ENCODE measurements at places on chromosomes 7 and 10.

DNA sequence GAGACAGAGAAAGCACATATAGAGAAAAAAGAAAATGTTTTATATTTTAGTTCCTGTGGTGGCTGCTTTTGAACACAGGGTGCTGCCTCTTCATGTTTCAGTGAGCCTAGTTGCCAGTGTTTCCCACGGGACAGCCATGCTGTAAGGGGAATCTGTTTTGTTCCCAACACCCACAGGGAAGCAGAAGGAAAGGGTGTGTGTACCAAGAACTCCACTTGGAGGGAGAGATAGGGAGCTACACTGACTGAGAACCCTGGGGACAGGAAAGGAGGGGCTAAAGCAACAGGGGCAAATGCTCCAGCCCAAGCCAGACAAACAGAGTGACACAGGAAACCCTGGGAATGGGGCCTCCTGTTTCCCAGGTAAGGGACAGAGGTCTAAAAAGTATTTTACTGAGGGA, 40.2 kb downstream of the FRMPD2 start:
- no peak for DNase-seq

GRCh38 chr7:2157473-2158279, 75.1 kb downstream of the MAD1L1 start:
- DNase-seq = no peak

- no peak for DNase-seq
Observed at GRCh38 chr10:92640107-92640506, 47.2 kb downstream of the KIF11 start.

DNA sequence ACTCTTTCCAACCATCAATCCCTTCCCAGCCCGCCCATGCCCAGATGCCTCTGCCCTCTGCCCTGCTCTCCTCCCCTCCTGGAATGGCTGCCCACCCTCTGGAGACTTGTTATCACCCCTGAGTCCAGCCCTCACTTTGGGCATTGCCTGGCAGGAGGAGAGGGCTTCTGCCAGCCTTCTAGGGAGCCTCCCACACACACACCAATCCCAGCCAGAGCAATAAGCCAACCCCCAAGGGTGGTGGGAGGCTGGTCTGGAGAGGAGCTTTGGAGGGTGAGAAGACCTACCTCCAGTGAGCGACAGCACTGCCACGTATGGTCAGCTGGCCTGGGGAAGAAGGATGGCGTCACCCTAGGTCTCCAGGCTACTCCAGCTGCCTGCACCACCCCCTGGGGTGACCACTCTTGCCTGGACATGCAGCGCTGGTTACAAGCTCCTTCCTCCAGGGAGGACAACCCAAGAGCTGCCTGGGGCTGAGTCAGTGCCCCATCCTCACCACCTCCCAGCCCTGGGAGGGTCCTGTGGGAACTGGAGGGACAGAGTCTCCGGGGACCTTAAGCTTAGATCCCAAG, 8.4 kb downstream of the C10orf105 start:
- DNase-seq = no peak

DNA sequence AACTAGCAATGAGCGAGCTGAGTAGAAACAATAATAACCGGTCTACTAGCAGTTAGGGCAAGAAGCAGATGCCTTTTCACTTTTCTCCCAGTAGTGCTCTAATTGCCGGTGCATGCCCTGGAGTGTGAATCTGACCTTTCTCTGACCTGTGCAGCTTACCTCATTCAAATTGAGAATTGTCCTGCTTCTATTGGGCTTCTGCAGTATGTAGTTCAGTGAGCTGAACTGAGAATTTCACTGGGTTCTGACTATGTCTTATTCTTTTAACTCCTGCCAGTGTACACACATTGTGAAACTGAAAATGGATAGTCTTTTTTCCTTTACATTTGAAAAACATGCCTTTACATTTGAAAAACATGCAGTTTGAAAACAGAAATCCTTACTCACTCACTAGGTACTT, 157.9 kb upstream of the GRM3 start:
- no peak for DNase-seq

- no peak for DNase-seq
Observed at GRCh38 chr10:99536338-99537085, 3.8 kb downstream of the NKX2-3 start.

GRCh38 chr10:115921795-115922194, 351.2 kb downstream of the GFRA1 start:
- no peak for DNase-seq

- DNase-seq = no peak
Observed at GRCh38 chr7:134504660-134505164, 22.7 kb upstream of the AKR1B10 start.

GRCh38 chr7:51234139-51234538, 82.5 kb downstream of the COBL start:
- DNase-seq = no peak

DNA sequence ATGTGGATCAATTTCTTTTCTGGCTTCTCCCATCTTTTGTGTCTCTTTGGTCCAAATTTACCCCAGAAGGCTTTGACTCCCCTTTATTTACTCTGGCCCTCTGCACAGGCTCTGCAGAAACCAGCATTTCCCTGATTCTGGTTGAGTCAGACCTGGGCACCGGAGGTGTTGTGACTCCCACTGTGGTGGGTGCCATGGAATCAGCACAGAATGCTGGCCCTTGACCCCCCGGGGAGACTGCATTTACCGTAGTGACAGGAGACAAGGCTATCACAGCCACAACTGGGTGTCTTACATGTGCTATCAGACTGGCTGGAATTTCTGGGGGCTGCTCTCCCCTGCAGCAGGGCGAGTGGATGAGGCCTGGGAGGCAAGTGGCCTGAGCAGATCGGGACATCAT, 37.6 kb downstream of the PLXDC2 start:
- no peak for DNase-seq

DNA sequence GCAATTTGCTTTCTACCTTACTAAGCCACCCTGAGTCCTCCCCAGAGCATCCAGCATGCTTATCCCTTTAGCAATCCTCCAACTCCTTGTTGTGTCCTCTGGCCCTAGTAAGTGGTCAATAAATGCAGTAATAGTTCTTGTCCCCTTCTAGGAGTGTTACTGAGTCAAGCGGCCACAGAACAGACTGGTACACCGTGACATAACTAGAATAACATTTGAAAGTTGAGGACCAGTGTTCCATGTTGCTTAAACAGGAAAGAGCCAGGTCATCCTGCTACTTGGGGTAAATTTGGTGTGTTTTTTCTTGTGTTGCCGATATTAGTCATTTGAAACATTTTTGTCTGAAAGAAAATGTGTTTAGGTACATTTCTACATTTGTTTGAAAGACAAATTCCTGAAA, 4.8 kb upstream of the CDK6 start:
- no peak for DNase-seq

DNA sequence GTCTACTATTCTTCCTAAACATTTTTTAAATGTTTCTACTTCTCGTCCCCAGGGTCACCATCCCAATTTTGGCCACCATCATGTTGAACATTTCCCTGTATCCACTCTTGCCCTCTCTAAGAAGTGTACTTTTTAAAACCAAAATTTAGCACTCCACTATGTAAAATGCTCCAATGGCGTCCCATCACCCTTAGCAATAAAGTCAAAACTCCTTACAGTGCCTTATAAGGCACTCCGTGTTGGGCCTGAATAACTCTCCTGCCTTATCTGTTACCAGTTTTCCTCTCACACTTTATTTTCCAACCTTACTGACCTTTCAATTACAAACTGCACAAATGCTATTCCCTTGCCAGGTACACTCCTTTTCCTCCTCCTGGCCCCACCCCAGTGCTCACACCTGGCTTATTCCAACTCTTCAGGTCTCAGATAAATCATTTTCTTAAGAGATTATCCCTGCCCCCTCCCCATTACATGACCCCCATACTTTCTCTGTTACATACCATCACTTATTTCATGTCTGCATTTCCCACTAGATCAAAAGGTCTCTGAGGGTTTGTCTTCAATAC, 1.3 kb downstream of the TMEM168 start:
- no peak for DNase-seq

GRCh38 chr7:139018910-139019309, 16.9 kb downstream of the ZC3HAV1L start:
- DNase-seq = no peak

DNA sequence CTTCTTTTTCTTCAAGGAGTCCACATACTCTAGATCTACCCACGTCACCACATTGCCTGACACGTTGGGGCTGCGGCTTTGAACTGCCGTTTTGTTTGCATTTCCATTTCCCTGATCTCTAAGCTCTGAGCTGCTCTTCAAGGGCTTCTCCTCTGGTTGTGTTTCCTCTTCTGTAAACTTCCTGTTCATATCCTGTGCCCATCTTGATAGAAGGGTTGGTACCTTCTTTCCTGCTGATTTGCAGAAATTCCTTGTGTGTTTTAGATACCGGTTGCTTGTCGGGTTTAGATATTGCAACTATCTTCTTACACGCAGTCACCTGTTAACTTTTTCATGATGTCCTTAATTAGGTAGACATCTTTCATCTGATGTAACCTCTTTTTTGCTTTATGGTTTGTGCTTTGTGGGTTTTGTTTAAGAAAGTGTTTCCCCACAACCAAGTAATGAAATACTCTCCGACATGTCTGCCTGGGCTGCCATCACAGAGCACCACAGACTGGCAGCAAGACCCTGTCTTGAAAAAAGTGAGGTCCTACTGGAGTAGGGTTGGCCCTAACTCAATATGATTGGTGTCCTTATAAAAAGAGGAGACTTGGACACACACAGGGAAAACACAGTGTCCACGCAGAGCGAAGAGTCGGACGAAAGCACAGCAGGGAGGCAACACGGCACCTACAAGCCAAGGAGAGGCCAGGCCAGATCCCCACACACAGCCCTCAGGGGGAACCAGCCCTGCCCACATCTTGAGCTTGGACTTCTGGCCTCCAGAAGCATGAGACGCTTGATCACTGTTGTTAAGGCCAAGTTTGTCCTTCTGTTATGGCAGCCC, 99.1 kb upstream of the PDGFA start:
- no peak for DNase-seq

GRCh38 chr7:128420773-128421172, 11.0 kb upstream of the IMPDH1 start:
- no peak for DNase-seq

DNA sequence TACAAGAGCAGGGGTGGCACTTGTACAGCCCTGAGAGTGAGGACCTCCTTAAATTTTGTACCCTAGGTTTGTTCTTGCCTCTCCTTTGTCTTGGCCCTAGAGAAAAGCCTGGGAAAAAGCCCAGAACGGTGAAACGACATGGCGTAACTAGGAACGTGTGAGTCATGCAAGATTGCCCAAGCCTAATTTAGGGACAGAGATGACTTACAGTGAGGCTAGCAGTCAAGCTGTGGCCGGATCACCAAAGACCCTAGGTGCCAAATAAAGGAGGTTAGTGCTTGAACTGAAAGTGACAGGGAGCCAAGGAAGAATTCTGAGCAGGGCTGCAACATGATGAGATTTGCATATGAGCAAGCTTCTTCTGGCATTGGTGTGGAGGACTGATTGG, 25.1 kb downstream of the TBXAS1 start:
- DNase-seq = peak; percentile 42

DNA sequence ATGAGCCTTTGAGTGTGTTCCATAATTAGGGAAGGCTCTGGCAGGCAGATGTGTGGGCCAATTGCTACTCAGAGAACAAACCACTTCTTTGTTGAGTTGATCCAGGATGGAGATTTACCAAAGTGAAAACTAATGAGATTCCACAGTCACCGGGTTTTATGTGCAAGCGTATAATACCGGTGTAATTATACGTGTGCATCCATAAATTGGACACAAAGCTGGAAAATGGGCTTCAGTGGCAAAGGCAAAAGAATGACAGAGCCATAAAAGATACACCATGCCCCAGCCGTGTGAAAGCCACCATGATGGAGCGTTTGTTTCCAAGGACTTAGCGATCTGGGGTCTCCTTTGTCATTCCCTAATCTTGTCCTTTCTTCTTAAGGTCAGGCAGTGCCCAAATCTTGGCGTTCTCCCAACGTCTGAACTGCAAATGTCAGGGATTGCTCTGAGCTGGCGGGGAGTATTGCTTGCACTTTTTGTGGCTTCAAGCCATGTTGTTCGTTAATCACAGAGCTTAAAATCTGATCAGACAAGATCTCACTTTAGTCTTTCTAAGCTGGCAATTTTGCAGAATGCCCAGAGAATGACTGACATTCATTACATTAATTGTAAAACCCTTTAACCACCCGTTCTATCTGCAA, 70.1 kb downstream of the NPTX2 start:
- DNase-seq = no peak

All from omental fat pad (tissue), 4 donors.